ENCODE measurements at places on chromosomes 16 and 17.

GRCh38 chr17:8068736-8069586 lies 18.6 kb downstream of the ALOX12B start:
- DNase-seq = no peak

DNA sequence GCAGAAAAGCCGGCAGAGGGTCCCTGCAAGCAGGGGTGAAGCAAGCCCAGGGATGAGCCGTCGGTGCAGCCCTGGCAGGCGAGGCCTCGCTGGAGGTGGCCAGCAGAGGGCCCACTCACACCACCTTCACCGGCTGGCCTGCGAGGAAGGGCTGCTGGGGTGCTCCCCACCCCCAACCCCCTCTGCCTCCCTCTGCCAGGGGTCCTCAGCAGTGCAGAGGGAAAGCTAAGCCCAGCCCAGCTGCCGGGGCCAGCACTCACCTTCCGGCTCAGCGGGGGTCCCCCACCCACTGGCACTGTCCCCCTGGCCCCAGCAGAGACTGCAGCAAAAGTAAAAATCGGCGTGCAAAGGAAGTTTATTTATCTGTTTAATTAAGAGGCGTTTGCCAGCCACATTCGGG lies 113.4 kb downstream of the ENGASE start:
- no peak for DNase-seq

- DNase-seq = no peak
Observed at GRCh38 chr16:64384636-64385035, 737.2 kb downstream of the CDH11 start.

DNA sequence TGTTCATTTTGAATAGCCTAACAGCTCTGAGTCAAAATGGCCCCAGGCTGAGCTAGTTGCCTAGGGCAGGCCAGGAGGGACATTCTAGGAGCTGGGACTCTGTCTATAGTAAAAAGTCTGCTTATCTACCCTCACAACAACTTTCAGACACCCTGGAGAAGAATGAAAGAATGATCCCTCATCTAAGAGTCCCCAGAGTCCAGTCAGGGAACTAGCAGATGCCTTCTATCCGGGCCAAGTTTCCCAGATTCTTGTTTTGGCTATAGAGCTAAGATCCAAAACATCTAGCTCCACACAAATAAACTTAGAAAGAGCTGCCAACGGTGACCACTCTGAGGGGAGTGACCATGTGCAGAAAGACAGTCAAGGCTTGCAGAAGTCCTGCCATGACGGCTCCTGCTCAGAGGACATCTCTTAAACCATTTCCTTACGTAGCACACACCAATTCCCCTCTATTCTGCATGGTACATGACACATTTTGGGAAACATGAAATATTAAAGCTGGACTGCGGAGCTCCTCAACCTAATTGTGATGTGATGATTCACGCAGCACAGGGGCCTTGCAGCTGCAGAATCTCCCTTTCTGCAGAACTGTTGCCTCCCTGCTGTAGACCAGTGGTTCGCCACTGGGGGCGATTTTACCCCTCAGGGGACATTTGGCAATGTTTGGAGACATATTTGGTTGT lies 24.2 kb downstream of the FAM20A start:
- DNase-seq = no peak

GRCh38 chr16:476039-476438 lies 50.6 kb downstream of the RAB11FIP3 start:
- no peak for DNase-seq

GRCh38 chr16:6861815-6862477 lies 470.7 kb upstream of the RBFOX1 start:
- no peak for DNase-seq

- no peak for DNase-seq
Observed at GRCh38 chr16:27377666-27378485, 24.1 kb upstream of the IL21R start.

DNA sequence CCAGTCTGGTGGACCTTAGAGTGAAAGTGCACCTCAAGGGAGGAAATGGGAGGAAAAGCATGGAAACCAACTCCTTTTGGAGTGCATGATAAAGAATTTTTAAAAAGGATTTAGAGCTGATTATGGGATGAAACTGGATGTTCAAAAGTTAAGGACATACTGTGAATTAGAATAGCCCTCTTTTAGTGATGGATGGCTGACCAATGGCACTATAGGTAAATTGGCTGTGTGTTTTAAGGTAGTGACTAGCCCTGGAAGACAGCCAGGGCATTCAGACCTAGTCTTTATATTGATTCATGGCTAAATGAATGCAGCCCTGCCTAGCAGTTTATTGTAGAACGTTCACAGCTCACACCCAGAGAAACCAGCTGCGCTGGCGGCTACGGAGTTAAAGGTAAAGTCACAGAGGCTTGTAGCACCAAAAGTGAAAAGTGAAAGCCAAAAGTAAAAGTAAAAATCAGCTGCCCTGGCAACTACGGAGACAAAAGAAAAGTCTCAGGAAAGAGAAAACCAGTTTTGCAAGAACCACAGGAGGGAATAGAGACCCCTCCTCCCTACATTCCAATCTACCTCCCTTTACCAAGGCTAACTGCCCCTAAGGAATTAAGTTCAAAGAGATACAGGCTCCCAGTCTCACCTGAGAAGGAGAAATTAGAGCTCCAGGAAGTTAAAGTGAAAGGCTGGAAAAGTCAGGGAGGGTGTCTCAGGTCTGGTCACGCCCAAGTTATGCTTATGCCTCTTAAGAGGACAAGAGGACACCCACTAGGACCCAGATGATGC lies 21.8 kb downstream of the ACSM1 start:
- DNase-seq = no peak

DNA sequence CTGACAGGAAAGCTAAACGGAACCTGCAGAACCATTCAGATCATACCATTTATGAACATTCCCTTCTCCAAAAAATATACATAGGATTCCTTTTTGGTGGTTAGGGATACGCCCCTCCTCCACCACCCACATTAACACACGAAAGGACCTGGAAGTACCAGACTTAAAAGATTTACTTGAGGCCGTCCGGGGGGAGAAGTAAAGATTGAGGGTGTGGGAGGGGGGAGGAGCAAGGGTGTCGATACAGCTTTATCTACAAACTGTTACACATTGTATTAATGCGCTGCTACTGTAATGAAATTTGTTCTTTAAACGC lies 537 bp downstream of the PALB2 start:
- no peak for DNase-seq

- no peak for DNase-seq
Observed at GRCh38 chr17:66777689-66778225, 57.2 kb upstream of the CACNG5 start.

- DNase-seq = no peak
Observed at GRCh38 chr16:84190731-84191388, at the start of gene ADAD2. Gene ADAD2 (plus strand): TSS chr16:84191157. CDS start chr16:84191231, 74 bp downstream.

DNA sequence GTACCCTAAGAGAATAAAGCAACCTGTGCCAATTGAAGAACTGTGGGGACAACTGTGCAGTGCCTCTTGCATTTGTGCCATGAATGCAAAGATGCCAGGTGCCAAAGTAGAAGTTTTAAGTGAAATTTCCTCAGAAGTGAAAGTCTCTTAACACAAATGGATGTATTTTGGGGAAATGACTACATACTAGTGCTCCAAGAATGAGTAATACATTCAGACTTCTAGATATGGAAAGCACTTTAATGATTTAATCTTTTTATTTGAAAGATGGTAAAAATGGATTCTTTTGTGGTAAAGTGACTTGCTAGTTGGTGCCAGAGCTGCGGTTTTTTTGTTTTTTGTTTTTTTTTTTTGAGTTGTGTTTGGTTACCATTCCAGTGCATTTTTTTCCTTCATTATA lies 15.0 kb downstream of the UTP18 start:
- DNase-seq = no peak

DNA sequence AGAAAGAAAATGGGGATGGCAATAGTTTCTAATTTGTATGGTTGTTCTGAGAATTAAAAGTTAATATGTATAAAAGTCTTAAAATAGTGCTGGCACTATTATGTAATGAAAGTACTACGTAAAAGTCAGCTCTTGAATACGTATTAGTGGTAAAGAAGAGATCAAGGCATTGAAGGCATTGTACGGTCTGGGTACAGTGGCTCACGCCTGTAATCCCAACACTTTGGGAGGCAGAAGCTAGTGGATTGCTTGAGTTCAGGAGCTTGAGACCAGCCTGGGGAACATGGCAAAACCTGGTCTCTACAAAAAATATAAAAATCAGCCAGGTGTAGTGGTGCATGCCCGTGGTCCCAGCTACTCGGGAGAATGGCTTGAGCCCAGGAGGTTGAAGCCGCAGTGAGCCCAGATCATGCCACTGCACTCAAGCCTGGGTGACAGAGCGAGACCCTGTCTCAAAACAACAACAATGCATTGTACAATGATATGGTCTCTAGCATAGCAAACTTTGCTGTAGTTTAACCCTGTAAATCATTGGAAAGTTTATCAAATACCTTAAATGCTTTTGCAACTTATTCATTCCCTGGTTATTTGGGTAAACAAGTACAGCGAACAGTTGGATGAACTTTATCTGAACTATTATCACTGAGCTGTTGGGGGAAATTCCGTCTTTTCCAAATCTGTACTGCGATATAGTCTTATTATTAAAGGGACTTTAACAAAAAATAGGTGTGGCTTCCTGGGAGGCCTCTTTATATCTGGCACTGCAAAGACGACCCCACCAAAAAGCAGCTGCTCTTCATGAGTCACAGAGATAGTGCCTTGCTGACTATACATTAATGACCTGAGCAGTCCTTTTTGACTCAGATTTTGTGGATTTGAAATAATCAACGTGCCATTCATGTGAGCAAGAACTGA lies 73.6 kb downstream of the GPRC5B start:
- no peak for DNase-seq

- no peak for DNase-seq
Observed at GRCh38 chr16:55955845-55956244, 80.7 kb upstream of the CES5A start.

GRCh38 chr17:8105957-8106398 lies 12.3 kb downstream of the ALOXE3 start:
- DNase-seq = no peak

DNA sequence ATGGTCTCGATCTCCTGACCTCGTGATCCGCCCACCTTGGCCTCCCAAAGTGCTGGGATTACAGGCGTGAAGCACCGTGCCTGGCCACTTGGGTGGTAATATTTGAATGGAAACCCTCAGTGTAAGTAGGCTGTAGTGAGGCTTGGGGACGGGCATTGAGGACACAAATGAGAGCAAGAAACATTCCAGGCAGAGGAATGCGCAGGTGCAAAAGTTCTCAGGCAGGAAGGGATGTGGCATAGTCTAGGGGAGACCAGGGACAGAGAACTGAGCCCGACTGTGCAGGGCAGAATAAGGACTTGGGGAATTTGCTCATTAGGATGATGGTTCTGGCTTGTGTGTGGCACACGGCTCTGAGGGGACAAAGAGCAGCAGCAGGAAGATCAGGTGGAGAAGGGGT lies 54.8 kb downstream of the GRB2 start:
- DNase-seq = no peak

- no peak for DNase-seq
Observed at GRCh38 chr16:11675561-11676511, 7.6 kb downstream of the SNN start.

- no peak for DNase-seq
Observed at GRCh38 chr17:41773190-41773588, 13.3 kb downstream of the JUP start.

- no peak for DNase-seq
Observed at GRCh38 chr16:60704726-60705125, 1331.5 kb downstream of the CDH8 start.

DNA sequence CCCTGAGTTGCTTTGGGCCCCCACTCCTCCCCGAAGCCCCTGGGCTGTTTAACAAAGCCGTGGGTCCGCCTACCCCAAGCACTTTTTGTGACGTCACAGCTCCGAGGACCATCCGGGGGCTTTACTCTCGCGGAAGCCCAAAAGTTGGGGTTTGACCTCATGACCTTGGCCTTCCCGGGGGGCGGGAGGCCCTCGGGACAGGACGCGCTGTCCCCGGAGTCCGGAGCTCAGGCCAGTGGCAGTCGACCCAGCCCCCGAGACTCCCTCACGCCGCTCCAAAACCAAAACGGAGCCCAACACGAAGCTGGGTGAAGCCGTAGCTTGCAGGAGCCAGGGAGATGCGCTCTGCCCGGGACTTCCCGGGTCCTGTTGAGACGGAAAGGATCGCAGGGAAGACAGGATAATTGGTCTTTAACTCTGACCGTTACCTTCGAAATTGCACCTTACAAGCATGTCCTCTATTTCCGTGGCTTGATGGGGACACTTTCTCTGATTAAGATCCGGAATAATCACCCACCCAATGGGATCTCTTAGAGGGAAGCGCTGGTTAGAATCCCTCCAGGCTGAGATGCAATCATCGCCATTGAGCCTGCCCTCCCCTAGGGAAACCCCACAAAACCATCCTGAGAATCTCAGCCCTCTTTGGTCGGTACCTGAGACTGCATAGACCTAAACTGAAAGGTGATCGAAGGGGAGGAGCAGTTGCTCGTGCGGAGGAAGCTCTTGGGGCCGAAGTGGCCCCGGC lies 4.9 kb upstream of the SOX9 start:
- no peak for DNase-seq

DNA sequence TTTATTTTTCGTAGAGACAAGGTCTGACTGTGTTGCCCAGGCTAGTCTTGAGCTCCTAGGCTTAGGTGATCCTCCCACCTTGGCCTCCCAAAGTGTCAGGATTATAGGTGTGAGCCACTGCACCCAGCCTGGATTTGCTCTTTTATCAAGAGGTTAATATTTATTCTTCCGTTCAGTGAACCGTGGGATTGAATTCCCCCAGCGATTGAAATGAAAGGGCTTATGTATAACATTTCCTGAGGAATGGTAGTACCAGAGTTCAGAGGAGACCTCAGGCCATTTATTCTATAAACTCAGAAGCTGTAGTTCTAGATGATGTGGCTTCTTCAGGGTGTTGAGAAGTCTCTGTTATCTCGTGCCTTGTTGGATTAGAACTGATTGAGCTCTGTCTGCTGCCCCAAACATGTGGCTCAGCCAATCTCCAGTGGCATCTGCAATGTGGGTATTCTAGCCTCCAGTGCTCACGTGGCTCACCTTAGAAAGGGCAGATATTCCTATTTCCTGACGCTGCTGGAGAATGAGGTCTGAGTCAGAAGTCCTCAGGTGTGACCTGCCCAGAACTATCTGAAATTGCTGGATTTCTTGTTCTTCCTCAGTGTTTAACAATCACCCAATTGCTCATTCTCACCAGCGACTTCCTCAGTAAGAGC lies 22.5 kb downstream of the HMOX2 start:
- no peak for DNase-seq

Data from activated gamma-delta T cell treated with anti-CD3 and anti-CD28 coated beads, Interleukin-2, amount 50 U/mL, for 16 hours (primary cell).